ENCODE measurements at places on chromosomes 12 and 14.

- no peak for DNase-seq
Measured at GRCh38 chr12:26149968-26150500, 25.2 kb upstream of the BHLHE41 start.

GRCh38 chr12:80567401-80567800, 123.4 kb downstream of the PTPRQ start:
- DNase-seq = no peak

- no peak for DNase-seq
Measured at GRCh38 chr12:60279221-60279620, 683.4 kb downstream of the SLC16A7 start.

DNA sequence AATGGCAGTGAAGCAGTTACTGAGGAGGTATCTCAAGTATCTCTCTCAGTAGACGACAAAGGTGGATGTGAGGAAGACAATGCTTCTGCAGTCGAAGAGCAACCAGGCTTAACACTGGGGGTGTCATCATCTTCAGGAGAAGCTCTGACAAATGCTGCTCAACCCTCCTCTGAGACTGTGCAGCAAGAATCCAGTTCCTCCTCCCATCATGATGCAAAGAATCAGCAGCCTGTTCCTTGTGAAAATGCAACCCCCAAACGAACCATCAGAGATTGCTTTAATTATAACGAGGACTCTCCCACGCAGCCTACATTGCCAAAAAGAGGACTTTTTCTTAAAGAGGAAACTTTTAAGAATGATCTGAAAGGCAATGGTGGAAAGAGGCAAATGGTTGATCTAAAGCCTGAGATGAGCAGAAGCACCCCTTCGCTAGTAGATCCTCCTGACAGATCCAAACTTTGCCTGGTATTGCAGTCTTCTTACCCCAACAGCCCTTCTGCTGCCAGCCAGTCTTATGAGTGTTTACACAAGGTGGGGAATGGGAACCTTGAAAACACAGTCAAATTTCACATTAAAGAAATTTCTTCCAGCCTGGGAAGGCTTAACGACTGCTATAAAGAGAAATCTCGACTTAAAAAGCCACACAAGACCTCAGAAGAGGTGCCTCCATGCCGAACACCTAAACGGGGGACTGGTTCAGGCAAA, 216.6 kb downstream of the AKAP6 start:
- DNase-seq = no peak

- DNase-seq = no peak
Measured at GRCh38 chr14:33287189-33287588, 348.5 kb downstream of the NPAS3 start.

GRCh38 chr12:41701943-41702601, 442.6 kb downstream of the GXYLT1 start:
- no peak for DNase-seq

DNA sequence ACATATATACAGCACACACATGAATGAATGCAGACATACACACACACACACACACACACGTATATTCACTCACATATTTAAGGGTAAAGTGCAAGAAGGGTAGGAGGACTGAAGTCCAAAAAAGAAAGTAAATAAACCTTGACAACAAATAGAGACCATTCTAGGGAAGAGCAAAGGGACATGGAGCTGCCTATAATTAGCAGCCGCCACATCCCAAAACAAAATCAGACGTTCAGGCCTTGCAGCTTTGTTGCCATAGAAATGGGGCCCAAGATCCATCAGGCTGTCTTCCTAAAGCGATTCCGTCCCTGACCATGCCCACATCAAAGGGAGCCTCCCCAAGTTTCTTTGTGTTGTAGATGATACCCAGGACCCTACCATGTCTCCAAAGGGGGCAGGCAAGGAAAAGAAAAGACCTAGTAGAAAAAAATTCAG, 703.5 kb upstream of the TBX3 start:
- no peak for DNase-seq

DNA sequence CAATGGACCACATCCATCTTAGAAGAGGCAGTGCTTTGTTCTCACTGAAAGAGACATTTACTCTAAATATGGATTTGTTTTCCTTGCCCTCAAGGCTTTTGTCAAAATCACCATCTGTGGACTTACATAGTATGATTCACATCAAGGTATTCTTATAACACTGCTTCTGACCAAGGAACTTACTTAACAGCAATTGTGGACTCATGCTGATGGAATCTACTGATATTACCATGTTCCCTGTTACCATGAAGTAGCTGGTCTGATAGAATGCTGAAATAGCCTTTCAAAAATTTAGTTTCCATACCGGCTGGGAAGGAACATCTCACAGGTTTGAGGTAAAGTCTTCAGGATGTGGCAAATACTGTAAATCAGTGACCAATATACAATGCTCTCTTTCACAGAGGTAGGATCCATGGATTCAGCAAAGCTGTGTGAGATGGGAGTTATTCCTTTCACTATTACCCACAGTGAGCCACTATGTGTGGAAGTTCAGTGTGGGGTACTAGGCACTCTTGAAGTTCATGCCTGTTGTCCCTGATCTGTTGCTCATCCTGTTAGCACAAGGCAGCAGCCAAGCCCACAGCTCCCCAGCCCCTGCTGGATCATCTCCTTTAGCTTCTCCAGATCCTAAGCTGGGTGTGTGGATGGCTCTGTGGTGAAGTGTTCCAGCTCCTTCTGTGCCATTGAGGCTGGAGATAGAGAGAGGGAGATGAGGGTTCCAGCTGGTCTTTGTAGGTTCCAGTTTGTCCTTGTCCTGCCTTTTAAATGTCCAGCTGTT, 126.4 kb downstream of the ATP23 start:
- DNase-seq = no peak

GRCh38 chr12:120091371-120092090, 25.0 kb downstream of the RAB35 start:
- DNase-seq = no peak

DNA sequence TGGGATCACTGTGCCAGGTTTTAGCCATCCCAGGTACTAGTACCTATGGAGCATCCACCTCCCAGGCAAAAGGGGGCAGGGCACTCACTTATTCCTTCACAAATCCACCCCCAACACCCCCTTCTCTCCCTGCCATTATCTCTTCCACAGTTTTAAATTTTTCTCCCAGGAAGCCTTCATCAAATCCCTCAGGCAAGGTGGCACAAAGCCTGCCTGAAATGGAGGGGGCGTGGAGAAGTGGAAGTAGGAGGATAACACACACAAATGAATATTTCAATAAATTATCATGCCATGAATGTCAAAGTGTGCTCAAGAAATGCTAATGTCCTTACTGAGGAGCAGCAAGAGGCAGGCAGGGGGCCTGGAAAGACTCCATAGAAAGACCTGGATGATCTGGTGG, 4.7 kb upstream of the CHST11 start:
- no peak for DNase-seq

DNA sequence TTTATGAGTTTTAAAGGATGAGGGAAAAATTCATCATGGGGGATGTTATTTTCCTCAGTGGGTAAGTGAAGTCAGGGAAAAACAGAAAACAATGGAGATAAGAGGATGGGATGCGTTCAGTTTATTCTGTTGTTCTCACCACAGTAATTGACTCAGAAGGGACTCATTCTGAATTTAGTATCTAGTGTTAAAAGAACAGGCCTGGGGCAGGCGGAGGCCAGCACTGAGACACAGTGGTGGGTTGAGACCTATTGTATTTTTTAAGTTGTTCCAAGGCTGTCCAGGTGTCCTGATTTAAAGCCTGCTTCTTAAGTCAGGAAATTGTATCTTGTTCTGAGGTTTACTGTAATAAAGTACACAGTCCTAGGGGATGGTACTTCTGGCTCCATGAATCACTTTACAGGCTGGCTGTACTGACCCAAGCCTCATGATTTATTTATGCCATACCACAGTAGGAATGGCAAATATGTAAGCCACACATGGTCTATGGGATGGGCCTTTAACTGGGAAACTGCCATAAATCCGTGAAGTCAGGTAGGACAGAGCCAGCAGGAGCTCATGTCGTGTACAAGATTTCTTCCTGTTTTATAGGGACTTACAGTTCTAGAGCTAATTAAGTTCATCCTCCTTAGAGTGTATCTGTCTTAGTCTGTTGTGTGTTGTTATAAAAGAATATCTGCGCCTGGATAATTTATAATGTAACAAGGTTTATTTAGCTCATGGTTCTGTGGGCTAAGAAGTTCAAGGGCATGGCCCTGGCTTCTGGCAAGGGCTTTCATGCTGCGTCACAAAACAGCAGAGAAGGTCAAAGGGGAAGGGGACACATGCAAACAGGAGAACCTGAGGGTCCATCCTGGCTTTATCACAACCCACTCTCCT, 244.1 kb downstream of the FBXL14 start:
- no peak for DNase-seq

- no peak for DNase-seq
Measured at GRCh38 chr12:42809226-42809625, 219.7 kb upstream of the PRICKLE1 start.

DNA sequence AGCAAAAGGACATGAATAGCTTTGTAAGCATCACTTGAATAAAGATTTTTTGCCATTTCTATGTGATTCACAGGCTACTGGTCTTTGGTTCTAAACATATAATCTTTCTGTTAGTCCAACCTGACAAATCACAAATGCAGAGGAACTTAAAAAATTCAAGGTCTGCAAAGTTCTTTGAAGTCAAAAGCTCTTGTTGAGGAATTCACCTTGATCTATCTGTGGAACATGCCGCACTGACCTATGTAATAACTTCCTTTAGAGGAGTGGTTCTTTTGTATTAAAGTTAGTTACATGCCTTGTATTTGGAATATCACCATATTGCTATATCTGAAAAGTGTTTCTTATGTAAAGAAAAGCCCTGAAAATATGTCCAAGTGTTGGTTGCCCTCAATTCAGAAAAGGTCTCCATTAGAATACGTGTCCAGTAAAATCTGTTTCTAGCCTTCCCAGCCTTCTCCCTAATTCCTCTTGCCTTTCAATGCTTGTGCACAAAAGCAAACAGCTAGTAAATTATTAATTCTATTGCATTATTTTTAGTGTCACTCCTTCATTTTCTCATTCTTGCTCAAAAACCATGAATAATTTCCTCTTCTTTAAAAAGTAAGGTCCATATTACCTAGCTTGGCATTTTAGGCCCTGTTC, 1192.8 kb downstream of the FLRT2 start:
- no peak for DNase-seq

DNA sequence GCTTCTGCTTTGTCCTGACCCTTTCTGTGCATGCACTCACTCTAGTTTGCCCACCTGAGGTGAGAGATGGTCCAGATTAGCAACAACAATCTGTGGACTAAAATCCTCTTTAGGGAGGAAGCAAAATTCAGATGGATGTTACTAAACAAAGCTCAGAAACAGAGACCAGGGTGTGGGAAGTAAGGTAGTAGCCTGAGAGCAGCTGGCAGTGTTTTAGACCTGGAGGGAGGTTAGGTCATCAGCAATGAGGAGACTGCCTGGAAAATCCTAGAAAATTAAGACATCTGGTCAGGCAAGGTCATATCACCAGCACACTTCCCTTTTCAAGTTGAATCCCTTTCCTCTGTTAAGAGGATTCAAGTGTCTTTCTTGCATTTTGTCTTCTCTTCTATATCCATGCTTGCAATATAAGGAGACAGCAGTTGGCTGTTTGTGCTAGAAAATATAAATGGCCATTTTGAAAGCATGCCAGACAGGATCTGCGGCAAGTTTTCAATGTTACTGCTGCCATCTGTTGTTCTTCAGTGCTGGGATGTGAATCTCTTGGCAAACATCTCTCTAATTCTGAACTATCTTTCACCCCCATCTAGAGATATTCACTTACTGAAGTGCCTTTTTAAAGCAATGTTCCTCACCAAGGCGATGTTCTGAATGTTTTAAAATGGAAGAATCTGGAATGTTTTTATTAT, 266.4 kb downstream of the NAV3 start:
- no peak for DNase-seq

DNA sequence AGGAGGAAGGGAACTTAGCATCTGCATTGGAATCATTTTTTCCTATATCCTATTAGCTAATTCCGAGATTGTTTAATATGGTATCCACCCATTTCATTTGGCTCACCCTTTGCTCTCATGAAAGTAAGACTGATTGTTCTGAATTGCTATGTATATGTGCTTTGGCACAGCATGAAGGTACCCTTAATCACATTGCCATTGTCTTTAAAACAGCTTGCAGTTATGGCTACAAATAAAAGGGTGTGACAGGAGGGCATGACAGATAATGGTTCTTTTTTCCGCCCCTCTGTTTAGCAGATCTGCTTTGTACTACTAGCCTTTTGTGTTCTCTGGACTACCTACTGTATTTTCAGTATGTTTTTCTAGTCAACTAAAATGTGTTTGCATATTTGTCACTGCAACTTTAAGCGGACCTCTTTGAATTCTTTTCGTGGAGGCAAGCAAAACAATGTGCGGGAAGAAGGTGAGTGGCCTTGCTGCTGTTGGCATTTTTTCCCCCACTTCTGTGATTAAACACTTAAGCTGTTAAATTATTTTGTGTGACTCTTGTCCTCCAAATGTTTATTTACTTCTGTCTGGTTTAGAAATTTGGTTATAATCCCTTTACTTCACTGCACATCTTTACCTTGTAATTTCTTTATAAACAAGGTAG, 35.8 kb downstream of the FBXO34 start:
- no peak for DNase-seq

GRCh38 chr12:106034316-106034715, 104.4 kb downstream of the NUAK1 start:
- DNase-seq = no peak

GRCh38 chr12:4445156-4446101, at the start of gene FGF6:
TSS of gene FGF6 (minus strand) at chr12:4445815. CDS start at chr12:4445570, 245 bp downstream.
- DNase-seq = no peak

- DNase-seq = no peak
Measured at GRCh38 chr12:103756443-103756842, 84.6 kb downstream of the NT5DC3 start.

DNA sequence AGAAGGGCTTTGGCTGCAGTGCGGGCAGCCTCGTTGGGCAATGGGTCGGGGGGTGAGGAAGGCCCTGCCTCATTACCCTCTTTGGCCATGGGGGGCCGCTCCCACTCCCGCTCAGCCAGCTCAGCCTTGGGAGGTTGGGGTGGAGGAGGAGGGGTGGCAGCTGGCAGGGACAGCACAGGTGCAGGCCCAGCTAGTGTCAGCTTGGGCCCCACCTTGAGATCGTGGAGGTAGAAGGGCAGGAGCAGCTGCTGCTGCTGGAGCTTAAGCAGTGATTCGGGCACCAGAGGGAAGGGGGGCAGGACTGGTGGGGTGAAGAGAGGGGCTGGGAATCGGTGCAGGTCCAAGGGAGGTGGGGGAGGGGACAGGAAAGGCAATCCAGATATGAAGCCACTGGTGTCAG, 26.0 kb downstream of the ZFHX2 start:
- DNase-seq = no peak

Data from stimulated activated CD8-positive, alpha-beta memory T cell treated with anti-CD3 and anti-CD28 coated beads, Interleukin-4, amount 100 ng/mL, for 1 hour (primary cell).